ENCODE measurements at places on chromosomes 4 and X.

DNA sequence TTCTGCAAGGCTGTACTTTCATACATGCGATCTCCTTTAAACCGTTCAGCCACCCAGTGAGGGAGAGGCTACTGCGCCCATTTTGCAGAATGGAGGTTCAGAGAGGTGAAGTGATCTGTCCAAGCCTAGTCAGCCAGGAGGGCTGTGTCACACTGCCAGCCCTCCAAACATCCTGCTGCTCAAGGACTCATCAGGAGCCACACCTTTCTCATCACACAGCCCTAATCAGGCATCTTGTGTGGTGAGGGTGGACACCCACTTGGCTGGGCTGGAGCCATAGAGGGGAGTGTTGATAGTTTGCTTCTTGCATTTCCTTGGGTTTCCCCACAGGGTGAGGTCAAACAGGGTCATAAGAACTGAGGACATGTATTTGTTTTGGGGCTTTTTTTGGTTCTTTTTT, 5.4 kb upstream of the CXCR3 start:
- DNase-seq: no peak

GRCh38 chr4:81951891-81952455, 421.8 kb downstream of the HNRNPD start:
- no peak for DNase-seq

- DNase-seq: no peak
Measured at GRCh38 chr4:9996319-9997110, 24.8 kb downstream of the SLC2A9 start.

DNA sequence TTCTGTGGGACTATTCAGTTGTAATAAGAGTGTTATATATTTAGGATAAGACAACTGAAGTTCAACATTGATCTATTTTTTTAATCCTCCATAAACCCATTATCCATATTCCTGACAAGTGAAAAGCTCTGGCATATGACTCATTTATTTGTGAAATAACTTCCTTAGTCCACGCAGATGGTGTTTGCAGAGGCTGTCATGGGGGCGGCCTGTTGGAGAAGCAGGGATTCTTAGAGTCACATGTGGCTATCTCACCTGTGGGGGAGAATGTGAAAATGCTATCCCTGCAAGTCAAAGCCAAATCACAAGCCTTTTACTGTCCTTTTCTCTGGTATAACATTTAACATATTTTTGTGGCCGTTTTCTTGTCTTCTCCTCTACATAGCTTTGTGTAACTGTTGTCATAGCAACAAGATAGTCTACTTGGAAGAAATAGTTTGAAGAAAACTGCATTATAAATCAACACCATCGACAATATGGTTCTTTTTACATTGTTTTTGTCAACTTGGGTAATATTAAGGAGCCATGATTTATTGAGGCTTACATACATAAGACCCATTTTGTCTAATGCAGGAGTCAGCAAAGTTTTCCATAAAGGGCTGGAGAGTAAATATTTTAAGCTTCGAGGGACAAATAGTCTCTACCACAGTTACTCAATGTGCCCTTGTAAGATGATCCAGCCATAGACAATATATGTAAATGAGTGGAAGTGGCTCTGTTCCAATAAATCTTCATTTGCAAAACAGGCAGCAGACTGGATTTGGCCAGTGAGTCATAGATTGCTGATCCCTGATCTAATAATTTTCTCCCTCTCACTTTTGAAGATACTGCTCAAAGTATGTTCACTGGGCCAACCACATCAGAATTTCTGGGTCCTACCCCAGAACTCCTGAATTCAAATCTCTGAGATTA, 395.0 kb downstream of the DTHD1 start:
- no peak for DNase-seq

GRCh38 chr4:125838924-125839323, 524.2 kb downstream of the FAT4 start:
- no peak for DNase-seq

DNA sequence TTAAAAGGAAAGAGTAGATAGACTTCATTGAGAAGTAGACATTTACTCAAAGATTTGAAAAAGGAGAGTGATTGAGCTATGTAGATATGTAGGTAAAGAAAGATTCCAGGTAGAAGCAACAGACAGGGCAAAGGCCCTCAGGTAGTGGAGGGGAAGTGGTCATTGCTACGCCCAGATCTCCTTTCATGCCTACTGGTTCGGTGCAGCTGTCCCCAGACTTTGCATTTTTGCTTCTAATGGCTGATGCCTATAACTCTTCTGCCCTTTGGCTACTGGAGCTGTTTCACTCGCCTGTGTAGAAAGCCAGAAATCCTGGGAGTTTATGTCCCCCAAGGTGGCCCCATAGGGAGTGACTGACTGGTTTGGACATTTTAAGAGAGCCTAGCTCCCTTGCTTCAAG, 16.9 kb upstream of the ARMCX2 start:
- DNase-seq: no peak

DNA sequence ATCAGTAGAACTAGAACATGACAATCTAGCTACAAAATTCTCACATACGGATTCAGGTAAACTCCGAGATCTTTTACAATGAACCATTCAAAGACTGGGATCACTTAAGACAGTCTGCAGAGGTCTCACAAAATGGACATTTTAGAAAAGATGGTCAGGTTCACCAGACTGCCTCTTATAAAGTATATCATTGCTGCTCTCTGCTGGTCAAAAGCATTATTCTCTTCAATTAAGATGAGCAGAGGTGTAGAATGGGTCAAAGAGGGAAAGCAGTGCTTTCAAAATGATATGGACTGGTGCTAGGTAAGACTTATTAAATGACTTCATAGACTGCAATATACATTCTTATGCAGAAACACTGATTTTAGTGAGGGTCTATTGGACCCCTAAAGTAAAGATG, 434.7 kb downstream of the PACRGL start:
- no peak for DNase-seq

- DNase-seq: no peak
Measured at GRCh38 chr4:71663780-71664179, 120.1 kb downstream of the GC start.

DNA sequence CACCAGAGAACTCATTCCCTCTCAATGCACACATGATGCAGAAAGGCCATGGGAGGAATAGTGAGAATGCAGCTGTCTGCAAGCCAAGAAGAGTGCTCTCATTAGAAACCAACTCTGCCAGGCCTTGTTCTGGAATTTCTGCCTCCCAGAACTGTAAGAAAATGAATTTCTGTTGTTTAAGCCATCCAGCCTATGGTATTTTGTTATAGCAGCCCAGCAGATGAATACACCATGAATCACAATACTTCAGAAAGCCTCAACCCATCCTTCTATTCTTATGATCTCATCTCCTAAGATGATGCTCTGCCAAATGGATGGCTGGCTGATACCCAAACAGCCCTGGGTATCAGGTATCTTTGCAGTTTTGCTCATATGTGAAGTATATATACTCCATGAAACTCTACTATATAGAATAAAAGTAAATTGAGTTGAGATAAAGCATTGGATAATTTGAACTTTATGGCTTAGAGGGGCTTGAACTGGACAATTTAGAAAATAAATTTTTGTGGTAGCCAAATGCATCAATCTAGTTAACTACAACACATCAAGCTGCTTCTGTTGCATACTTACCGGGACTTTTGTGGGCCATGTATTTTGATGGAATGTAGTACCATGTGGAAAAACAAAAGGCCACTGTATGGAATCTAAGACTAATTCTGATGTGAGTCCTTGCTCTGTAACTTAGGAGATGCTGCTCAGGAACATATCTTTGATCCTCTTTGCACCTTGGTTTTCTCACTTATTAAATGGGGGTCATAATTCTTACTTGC, 245.9 kb downstream of the HS3ST1 start:
- DNase-seq: no peak

DNA sequence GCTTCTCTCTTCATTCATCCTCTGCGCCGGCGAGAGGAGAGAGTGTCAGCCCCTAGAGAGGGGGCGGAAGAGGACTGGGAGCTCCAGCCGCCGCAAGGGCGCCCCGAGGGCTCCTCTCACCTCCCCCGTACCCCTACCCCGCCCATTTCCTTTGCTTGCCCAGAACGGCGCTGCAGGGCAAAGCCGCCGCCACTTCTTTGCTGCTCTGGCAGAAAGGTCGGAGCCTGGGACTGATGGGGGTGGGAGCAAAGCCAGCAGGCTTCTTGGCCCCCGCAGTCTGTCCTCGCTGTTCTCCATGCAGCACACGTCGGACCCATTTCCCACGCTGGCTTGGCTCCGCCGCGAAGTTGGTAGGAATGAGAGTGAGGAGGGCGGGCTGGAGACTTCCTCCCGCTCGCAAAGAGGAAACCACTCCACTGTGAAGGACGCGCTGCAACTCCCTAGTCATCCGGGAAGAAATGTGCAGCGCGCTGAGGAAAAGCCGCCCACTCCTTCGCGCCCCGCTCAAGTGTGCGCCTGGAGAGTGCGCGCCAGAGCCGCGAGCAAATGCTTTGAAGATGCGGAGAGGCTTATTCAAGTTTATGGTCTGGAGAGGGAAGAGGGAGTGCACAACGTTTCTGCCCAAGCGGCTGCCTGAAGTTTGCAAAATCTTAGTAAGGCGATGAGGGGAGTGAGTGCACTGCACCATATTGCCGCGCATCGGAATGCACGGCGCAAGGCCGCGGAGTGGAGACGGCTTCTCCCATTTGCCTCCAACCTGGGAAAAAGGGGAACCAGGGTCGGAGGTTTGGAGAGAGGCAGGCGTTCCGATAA, 2.8 kb upstream of the PCDH7 start:
- DNase-seq: no peak

DNA sequence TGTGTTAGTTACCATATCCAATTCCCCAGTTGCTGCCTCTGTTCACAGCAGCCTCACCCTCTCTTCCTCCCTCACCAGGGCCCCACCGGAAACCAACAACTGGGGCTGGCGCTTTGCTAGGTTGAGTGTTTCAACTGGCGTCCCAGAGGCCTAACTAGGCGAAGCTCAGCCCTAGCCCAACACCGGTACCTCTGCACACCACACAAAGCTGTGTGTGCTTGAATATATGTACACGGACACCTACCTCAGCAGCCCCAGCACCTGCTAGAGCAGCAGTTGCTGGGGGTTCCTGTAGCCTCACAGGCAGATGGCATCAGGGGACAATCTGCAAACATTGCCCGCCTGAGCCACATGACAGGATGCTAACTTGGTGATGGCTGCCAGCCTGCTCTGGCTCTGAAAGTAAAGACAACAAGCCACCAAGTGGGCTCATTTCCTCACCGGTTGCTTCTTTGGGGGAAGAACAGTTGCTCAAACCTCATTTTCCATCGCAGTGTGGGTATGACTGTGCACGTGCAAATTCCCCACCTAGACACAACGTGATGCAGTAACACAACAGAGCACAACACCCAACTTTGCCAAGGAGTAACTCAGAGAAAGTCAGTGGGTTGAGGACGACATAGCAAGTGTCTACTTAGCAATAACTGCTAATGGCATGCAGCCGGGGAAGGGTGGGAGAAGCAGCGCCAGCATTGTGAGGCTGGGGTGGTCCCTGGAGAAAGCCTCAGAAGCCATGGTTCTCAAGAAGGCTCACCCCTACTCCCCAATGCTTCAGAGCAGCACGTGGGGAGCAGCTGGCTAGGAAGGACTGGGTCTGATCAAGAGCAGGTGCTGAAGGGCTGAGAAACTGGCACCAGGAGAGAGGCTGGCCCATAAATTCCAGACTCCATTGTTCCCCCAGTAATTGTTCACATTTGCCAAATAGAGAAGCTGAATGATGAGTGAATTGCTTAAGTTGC, 139.5 kb downstream of the SH3KBP1 start:
- DNase-seq: peak; percentile 51

DNA sequence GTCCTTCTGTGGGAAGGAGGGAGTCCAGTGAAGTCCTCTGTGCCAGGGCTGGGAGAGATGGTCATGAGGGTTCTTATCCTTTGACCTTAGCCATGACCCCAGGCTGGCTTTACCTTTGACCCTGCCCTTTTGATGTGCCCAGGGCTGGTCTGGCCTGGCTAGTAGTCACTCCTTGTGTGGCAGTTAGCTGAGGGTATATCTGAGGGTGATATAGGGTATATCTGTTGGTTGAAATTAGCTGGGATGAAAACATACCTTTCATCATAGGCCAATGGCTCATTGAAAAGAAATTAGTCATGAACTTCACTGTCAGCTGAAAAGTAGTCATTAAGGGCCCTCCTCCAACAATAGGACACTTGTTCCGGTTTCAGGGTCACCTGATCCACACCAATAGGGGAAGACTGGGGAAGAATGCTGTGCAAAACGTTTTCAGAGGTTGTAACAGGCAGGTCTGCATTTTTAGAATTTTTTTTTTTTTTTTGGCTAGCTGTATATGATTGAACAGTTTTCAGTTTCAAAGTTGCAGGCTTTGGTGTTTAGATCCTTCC, 74.6 kb upstream of the STOX2 start:
- no peak for DNase-seq

GRCh38 chr4:17477774-17478472, 34.0 kb downstream of the QDPR start:
- DNase-seq: no peak

DNA sequence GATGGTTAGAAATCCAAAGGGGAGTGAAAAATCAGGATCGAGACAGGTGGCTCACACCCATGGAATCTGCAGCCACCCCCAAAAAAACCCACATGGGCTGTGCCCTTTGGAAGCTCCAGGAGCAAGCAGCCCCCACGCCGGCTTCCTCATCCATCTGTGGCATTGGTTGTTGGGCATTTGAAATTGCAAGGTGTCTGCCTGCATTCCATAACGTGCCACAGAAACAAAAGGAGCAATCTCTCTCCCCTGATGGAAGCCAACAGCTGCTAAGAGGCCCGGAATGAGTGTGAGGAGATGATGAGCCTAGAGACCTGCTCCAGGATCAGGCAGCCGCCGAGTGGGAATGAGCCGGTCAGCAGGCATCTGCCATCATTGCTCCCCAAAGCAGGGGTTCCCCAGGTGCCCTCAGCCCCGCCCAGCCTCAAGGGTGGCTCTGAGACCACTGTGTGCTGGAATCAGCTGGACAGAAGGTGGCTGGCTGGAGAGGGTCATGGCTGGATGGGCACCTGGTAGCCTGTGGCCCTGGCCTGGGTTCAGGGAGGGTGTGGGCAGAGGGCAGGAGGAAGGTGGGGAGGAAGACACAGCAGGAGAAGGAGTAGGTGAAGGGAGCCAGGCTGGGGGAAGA, 113.2 kb downstream of the CRLF2 start:
- no peak for DNase-seq

GRCh38 chr4:85153221-85153620, 186.7 kb upstream of the WDFY3 start:
- DNase-seq: no peak

DNA sequence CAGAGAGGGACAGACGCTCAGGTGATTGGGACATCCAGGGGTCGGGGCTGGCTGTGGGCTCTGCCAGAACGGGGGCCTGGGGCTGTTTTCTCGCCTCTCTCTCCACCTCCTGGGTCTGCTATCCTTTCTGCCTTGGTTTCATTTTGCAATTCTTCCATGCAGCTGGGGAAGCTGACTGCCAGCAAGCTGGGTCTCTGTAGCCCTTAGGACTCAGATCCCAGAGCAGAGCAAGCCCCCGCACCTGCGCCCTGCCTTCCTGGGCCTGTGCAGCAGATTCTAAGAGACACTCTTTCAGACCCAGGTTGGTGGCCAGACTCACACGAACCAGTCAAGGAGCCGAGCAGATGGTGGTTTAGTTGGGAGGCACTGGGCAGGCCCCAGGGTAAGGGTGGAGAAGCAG, 59.1 kb upstream of the GRPEL1 start:
- DNase-seq: no peak

- no peak for DNase-seq
Measured at GRCh38 chrX:9873952-9874351, 87.7 kb downstream of the SHROOM2 start.

GRCh38 chr4:149120331-149121022, 678.3 kb upstream of the NR3C2 start:
- DNase-seq: no peak

Data from stimulated activated CD8-positive, alpha-beta memory T cell treated with anti-CD3 and anti-CD28 coated beads, Interleukin-7, amount 100 ng/mL, for 1 hour (primary cell).